ENCODE measurements at places on chromosomes 6 and 20. TPM values are rescaled to one million over a fixed set of nuclear protein-coding genes. Genes with fewer than 3 reads are reported as not detected.

GRCh38 chr6:21200134-21200870 is 393.2 kb upstream of the SOX4 start:
- DNase-seq, result no peak
- H3K4me3 ChIP-seq, result no peak overlapping the region
- no peak overlapping the region for H3K27ac ChIP-seq
- peaks cover 58% of the 10 kb centered on the region for H3K36me3 ChIP-seq

- no peaks in the 10 kb centered on the region for H3K36me3 ChIP-seq
- no peak for DNase-seq
- H3K27me3 ChIP-seq, result no peaks in the 10 kb centered on the region
Observed at GRCh38 chr6:101116337-101116736, 235.2 kb upstream of the ASCC3 start.

- DNase-seq, result no peak
- H3K36me3 ChIP-seq, result no peaks in the 10 kb centered on the region
- H3K4me3 ChIP-seq, result no peak overlapping the region
- H3K27me3 ChIP-seq, result peaks cover 15% of the 10 kb centered on the region
- no peaks in the 10 kb centered on the region for H3K4me1 ChIP-seq
Observed at GRCh38 chr20:61349447-61350165, 97.5 kb downstream of the CDH4 start.

DNA sequence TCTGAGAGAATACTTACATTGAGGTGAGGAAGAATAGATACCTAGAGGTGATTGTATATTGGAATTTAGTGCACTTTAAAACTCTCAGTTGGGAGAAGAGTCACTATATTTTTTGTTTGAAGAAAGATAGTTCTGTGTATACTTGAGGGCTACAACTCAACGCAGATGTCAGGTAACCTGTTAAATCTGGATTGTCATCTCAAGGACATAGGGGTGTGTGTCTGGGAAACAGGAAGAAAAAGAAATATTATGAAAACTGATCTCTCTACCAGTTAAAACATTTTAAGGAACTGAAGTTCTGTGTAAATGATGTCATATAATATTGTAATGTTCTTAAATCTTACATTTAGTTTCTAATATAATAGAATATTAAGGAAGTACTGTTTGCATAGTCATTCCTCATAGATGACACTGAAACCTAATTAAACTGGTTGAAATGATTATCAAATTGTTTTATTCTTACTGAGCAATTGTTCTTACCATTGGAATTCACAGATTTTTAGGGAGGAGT is 86.2 kb downstream of the SMAP1 start:
- peaks cover 5% of the 10 kb centered on the region for H3K36me3 ChIP-seq
- no peak overlapping the region for H3K4me3 ChIP-seq
- no peak overlapping the region for H3K27ac ChIP-seq
- no peaks in the 10 kb centered on the region for H3K27me3 ChIP-seq

- no peaks in the 10 kb centered on the region for H3K4me1 ChIP-seq
- H3K27me3 ChIP-seq, result peaks cover 33% of the 10 kb centered on the region
- no peak for DNase-seq
Observed at GRCh38 chr6:105511639-105512038, 108.8 kb upstream of the PREP start.

GRCh38 chr6:124999105-124999764 is 37.0 kb downstream of the RNF217 start:
- H3K4me3 ChIP-seq, result no peak overlapping the region
- no peaks in the 10 kb centered on the region for H3K4me1 ChIP-seq
- DNase-seq, result no peak
- H3K27me3 ChIP-seq, result peaks cover 2% of the 10 kb centered on the region
- H3K27ac ChIP-seq, result no peak overlapping the region

DNA sequence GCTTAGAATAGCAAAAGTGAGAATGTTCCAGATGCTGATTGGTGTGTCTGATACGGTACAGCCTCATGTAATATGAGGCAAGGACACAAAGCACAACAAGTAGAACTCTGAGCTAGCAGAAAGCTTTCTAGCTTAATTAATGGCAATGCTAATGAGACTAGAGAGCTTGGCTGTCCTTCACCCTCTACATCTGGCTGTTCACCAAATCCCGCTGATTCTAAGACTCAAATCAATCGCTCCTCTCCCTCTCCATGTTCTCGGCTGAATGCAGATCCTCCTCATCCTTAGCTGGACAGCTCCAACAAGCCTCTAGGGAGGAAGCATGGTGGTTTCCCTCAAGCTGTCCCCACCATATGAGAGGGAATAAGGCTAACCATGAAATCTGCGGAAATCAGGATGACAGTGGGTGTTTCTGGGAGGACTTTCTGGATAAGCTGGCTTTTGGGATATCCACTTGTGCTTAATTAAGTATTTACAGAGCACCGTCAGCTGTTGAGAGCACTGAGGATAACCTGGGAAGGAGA is 128.9 kb downstream of the FOXC1 start:
- H3K4me3 ChIP-seq, result no peak overlapping the region
- H3K4me1 ChIP-seq, result no peaks in the 10 kb centered on the region
- no peaks in the 10 kb centered on the region for H3K27me3 ChIP-seq
- no peak overlapping the region for H3K27ac ChIP-seq

DNA sequence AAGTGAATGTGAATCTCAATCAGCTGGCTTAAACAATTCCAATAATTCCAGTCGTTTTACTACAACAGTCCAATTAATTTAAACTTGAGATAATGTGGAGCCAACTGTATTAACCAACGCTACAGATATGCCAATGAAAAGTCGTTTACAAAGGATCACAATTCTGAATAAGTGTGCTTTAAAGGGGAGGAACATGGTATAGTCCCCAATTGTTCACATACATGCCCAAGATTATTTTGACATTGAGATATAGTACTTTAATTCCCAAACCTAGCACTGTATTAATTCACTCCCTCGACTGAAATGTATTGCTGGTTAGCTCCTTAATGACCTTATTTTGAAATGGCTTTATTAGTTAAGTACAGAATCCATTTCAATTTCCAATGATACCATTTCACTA is 2.5 kb downstream of the AKIRIN2 start:
- H3K27me3 ChIP-seq, result no peaks in the 10 kb centered on the region
- peak overlapping the region; percentile 91 for H3K4me3 ChIP-seq
- H3K27ac ChIP-seq, result peak overlapping the region; percentile 66
- peaks cover 15% of the 10 kb centered on the region for H3K36me3 ChIP-seq
- H3K4me1 ChIP-seq, result peaks cover 52% of the 10 kb centered on the region

GRCh38 chr6:106530026-106530425 is 99.3 kb downstream of the RTN4IP1 start:
- no peak overlapping the region for H3K27ac ChIP-seq
- no peak overlapping the region for H3K4me3 ChIP-seq
- DNase-seq, result no peak
- no peaks in the 10 kb centered on the region for H3K27me3 ChIP-seq
- peaks cover 84% of the 10 kb centered on the region for H3K36me3 ChIP-seq

- H3K27me3 ChIP-seq, result no peaks in the 10 kb centered on the region
- DNase-seq, result no peak
- no peaks in the 10 kb centered on the region for H3K4me1 ChIP-seq
- no peak overlapping the region for H3K27ac ChIP-seq
Observed at GRCh38 chr6:150426198-150426597, 57.4 kb downstream of the IYD start.

- H3K36me3 ChIP-seq, result no peaks in the 10 kb centered on the region
- no peak overlapping the region for H3K4me3 ChIP-seq
- no peak overlapping the region for H3K27ac ChIP-seq
Observed at GRCh38 chr20:46627234-46627633, 24.0 kb downstream of the SLC13A3 start.

DNA sequence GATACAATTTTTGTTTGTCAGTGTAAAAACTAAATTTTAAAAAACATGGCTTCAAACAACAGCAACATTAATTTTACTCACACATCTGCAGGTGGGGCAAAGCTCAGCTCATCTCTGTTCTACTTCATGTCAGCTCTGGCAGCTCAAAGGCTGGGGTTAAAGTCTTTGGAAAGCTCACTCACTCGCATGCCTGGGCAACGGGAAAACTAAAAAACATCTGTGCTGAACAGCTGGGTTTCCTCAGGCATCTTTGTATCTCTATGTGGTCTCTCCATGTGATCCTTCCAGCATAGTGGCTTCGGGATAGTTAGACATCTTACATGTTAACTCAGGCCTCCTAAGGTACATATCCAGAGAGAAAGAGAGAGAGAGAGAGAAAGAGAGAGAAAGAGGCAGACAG is 499.6 kb downstream of the RFPL4B start:
- no peak overlapping the region for H3K4me3 ChIP-seq
- H3K36me3 ChIP-seq, result no peaks in the 10 kb centered on the region
- no peak for DNase-seq
- no peaks in the 10 kb centered on the region for H3K4me1 ChIP-seq
- H3K27ac ChIP-seq, result no peak overlapping the region

- H3K4me3 ChIP-seq, result no peak overlapping the region
- H3K27me3 ChIP-seq, result peaks cover 28% of the 10 kb centered on the region
- H3K27ac ChIP-seq, result no peak overlapping the region
- no peaks in the 10 kb centered on the region for H3K36me3 ChIP-seq
Observed at GRCh38 chr6:48067148-48067712, 43.8 kb downstream of the PTCHD4 start.

GRCh38 chr6:6612308-6612707 is 23.8 kb downstream of the LY86 start:
- no peaks in the 10 kb centered on the region for H3K36me3 ChIP-seq
- peak overlapping the region; percentile 74 for H3K4me3 ChIP-seq
- no peak for DNase-seq

DNA sequence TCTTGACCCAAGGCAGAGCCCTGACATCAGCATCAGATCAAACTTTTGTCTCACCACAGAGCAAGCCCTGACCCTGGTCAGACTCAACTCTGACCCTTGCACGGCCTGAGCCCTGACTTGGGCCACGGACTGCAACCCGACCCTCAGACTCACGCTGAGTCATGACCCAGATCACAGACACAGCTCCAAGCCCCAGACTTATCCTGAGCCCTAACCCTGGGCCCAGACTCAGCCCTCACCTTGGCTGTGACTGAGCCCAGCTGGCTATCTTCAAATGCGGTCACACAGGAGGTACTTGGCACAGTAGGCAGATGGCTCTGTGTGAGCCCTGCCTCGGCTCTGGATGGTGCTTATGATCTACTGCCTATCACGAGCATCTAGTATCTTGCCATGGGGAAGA is 602.3 kb downstream of the PTPRT start:
- no peak for DNase-seq
- no peak overlapping the region for H3K4me3 ChIP-seq
- H3K4me1 ChIP-seq, result no peaks in the 10 kb centered on the region
- peaks cover 1% of the 10 kb centered on the region for H3K27me3 ChIP-seq
- H3K27ac ChIP-seq, result no peak overlapping the region

DNA sequence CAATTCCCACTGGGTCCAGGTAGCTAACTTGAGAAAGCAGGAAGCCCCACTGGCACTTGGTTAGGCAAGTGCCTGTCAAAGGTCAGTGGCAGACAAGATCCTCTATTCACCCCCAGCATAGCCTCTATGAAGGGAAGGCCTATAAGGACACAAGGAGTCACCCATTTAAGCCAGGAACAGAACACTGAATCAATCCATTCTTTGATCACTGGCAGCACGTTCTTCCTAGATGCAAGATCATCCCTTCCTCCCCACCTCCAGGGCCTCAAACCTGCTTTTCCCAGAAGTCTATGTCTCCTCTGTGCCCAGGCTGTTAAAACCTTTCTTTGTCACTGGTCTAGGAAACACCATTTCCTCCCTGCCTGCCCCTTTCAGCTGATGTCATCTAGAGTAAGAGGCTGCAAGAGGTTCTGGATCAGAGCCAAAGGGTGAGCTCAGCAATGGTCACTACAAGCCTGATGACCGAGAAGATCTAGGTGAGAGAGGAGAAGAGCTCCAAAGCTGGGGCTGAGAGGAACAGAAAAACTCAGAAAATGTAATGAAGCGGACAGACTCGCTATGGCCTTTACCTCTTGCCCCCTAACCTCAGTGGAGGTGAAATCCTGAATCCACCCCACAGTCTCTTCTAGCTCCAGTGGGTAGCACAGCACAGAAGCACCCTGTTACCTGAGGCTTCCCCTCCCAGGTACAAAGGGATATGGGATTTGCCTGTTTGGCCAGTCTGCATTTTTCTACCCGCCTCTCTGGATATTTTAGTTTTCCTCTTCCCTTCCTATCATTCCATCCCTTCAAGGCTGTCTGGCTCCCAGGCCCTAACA is 1.8 kb downstream of the GTPBP2 start:
- DNase-seq, result no peak
- H3K27ac ChIP-seq, result peak overlapping the region; percentile 61
- peak overlapping the region; percentile 99 for H3K4me3 ChIP-seq
- peaks cover 44% of the 10 kb centered on the region for H3K36me3 ChIP-seq

GRCh38 chr6:126312013-126312665 is 27.8 kb upstream of the CENPW start:
- H3K27ac ChIP-seq, result no peak overlapping the region
- H3K36me3 ChIP-seq, result no peaks in the 10 kb centered on the region
- no peak for DNase-seq
- H3K4me3 ChIP-seq, result no peak overlapping the region
- no peaks in the 10 kb centered on the region for H3K27me3 ChIP-seq
- no peaks in the 10 kb centered on the region for H3K4me1 ChIP-seq

- no peak for DNase-seq
- H3K27ac ChIP-seq, result no peak overlapping the region
- H3K4me1 ChIP-seq, result no peaks in the 10 kb centered on the region
Observed at GRCh38 chr6:52953911-52954839, 40.9 kb downstream of the GSTA4 start.

DNA sequence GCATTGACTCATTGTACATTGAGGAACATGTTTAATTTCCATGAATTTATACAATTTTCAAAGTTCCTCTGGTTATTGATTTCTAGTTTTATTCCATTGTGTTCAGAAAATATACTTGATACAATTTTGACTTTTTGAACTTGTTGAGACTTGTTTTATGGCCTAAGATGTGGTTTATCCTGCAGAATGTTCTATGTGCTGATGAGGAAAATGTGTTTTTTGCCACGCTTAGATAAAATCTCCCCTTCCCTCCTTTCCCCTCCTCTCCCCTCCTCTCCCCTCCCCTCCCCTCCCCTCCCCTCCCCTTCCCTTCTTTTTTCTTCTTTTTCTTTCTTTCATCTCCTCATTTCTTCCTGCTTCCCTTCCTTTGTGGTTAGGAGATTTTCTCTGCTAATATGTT is 470.8 kb upstream of the MAP3K7 start:
- DNase-seq, result no peak
- H3K27me3 ChIP-seq, result peaks cover 2% of the 10 kb centered on the region
- no peak overlapping the region for H3K4me3 ChIP-seq
- peaks cover 3% of the 10 kb centered on the region for H3K36me3 ChIP-seq
- no peaks in the 10 kb centered on the region for H3K4me1 ChIP-seq

Gene PAK5
- total RNA-seq, result not detected

Gene ANKEF1
- total RNA-seq, result 7.4 TPM

Gene CRISP3
- not detected for total RNA-seq

Gene SIRPA
- 0.86 TPM for total RNA-seq
